Left cardiac atrium (tissue), 4 donors: ENCODE measurements at places on chromosomes 6 and 20.

- no peak for DNase-seq
Measured at GRCh38 chr6:169583886-169584541, 117.8 kb downstream of the WDR27 start.

- DNase-seq, result no peak
Measured at GRCh38 chr6:89951574-89952104, 57.4 kb downstream of the GJA10 start.

DNA sequence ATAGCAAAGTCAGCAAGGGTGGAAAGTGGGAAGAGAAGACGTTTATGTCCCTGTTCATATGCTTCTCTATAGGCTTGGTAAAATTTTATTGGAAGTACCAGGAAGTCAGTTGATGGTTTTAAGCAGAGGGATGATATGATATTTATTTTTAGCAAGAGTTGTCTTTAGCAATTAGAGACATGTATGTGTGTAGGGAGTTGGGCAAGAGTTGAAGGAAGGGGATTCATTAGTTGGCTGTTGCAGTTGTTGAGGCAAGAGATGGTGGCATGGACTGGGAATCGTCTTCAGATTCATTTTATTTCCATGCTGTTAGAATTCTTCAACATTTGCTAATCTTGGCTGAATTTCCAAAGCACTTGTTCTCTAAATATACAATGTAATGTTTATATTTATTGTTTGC is 85.6 kb downstream of the QKI start:
- no peak for DNase-seq

- no peak for DNase-seq
Measured at GRCh38 chr6:32079566-32080290, 29.4 kb downstream of the TNXB start.
